ENCODE measurements at places on chromosomes 16 and 17.

DNA sequence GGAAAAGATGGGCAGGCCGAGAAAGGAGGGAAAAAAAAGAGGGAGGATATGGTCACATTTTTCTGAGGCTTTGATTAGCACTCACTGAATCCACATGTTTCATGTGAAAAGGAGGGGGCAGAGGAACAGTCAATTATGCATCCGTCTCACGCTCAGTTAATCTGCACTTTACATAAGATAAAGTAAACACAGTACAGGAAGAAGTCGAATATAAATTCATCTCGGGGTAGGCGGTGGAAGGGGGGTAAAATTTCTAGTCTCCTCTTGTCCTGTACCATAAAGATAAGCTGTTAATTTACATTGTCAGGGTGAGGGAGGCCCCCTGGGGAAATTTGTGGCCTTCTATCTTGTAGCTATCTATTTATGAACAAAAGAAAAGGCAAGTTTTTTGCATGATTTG is 73.1 kb upstream of the CES5A start:
- H3K27ac ChIP-seq: no peak overlapping the region
- peaks cover 2% of the 10 kb centered on the region for H3K27me3 ChIP-seq
- H3K4me3 ChIP-seq: no peak overlapping the region
- no peak for DNase-seq
- H3K36me3 ChIP-seq: no peaks in the 10 kb centered on the region
- peaks cover 4% of the 10 kb centered on the region for H3K4me1 ChIP-seq

DNA sequence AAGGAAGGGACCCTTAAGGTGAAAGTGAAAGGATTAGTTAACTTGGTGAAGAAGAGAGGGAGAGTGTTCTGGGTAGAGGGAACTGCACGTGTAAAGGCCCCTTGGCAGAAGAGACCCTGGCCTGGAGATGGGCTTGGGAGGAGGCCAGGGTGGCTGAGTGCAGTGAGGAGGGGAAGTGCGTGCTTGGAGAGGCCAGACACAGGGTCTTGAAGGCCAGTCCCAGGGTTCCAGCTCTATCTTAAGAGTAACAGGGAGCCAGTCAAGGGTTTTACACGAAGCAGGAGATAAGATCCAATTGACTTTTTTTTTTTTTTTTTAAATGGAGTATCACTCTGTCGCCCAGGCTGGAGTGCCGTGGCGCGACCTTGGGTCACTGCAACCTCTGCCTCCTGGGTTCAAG is 15.2 kb upstream of the DOK4 start:
- DNase-seq: no peak
- peaks cover 4% of the 10 kb centered on the region for H3K27me3 ChIP-seq
- no peaks in the 10 kb centered on the region for H3K36me3 ChIP-seq
- H3K4me3 ChIP-seq: no peak overlapping the region

GRCh38 chr17:510226-510917 is 157.8 kb upstream of the RPH3AL start:
- no peak for DNase-seq
- H3K27me3 ChIP-seq: no peaks in the 10 kb centered on the region
- H3K27ac ChIP-seq: no peak overlapping the region
- no peak overlapping the region for H3K4me3 ChIP-seq
- H3K4me1 ChIP-seq: peaks cover 7% of the 10 kb centered on the region

DNA sequence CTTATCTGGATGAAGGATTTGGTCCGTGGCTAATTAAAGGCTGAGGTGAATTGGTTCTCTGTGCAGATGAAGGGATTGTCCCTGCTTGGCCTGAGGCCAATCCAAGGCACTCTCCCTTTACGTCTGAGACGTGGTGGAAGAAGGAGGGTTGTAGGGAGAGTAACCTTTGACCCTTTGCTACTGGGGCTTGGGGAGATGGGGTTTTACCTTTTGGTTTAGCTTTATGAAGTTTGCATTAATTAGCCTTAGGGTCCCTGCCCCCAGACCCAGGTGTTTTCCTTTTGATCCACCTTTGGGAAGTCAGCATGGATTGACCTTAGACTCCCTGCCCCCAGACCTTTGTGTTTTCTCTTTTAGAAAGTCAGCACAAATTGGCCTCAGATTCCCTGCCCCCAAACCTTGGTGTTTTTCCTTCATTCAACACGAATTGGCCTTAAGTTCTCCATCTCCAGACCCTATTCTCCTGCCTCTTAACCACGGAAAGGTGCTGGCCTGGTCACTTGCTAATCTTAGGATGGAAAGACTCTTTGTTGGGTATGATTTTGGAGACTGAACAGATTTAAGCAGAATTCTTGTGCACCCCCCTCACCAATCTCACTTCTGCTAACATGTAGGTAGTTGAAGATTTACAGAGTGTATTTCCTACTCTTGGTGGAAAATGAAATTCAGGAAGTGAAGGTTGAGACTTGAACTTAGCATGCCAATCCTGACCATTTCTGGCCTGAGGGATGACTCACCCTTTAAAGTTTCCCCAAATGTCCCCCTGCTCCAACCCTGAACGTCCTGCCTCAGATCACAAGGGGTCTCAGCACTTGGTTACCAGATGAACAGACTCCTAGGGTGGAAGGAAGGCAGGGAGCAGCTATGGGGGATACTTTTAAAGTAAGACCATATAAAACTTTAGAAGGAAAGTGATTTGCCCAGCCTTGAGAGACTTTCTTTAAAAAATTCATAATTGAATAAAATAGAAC is 23.1 kb upstream of the MMD start:
- H3K4me1 ChIP-seq: no peaks in the 10 kb centered on the region
- H3K4me3 ChIP-seq: no peak overlapping the region
- H3K27me3 ChIP-seq: no peaks in the 10 kb centered on the region
- H3K27ac ChIP-seq: no peak overlapping the region
- DNase-seq: no peak

GRCh38 chr16:4859900-4860255 is 12.6 kb downstream of the UBN1 start:
- DNase-seq: no peak
- no peaks in the 10 kb centered on the region for H3K4me1 ChIP-seq
- H3K27ac ChIP-seq: no peak overlapping the region
- H3K27me3 ChIP-seq: no peaks in the 10 kb centered on the region
- peaks cover 46% of the 10 kb centered on the region for H3K36me3 ChIP-seq

GRCh38 chr16:16982614-16983013 is 488.1 kb downstream of the XYLT1 start:
- no peak overlapping the region for H3K4me3 ChIP-seq
- no peak overlapping the region for H3K27ac ChIP-seq
- no peaks in the 10 kb centered on the region for H3K4me1 ChIP-seq
- H3K36me3 ChIP-seq: no peaks in the 10 kb centered on the region
- H3K27me3 ChIP-seq: no peaks in the 10 kb centered on the region

- no peak for DNase-seq
- H3K27me3 ChIP-seq: no peaks in the 10 kb centered on the region
- no peaks in the 10 kb centered on the region for H3K36me3 ChIP-seq
- H3K27ac ChIP-seq: no peak overlapping the region
- H3K4me1 ChIP-seq: peaks cover 16% of the 10 kb centered on the region
These were observed 167.7 kb upstream of the WSCD1 start for GRCh38 chr17:5902181-5903140.

- peaks cover 17% of the 10 kb centered on the region for H3K4me1 ChIP-seq
- H3K4me3 ChIP-seq: no peak overlapping the region
- no peak overlapping the region for H3K27ac ChIP-seq
- DNase-seq: no peak
- no peaks in the 10 kb centered on the region for H3K36me3 ChIP-seq
These were observed 41.4 kb upstream of the BHLHA9 start for GRCh38 chr17:1228781-1229348.

- DNase-seq: no peak
- no peak overlapping the region for H3K27ac ChIP-seq
- H3K27me3 ChIP-seq: no peaks in the 10 kb centered on the region
- peaks cover 94% of the 10 kb centered on the region for H3K36me3 ChIP-seq
- no peak overlapping the region for H3K4me3 ChIP-seq
These were observed 9.8 kb downstream of the SPHK1 start for GRCh38 chr17:76394166-76394565.

GRCh38 chr17:8870406-8871040 is 3.0 kb upstream of the PIK3R6 start:
- peaks cover 16% of the 10 kb centered on the region for H3K4me1 ChIP-seq
- no peak overlapping the region for H3K4me3 ChIP-seq
- H3K27me3 ChIP-seq: peaks cover 8% of the 10 kb centered on the region
- H3K27ac ChIP-seq: no peak overlapping the region
- DNase-seq: no peak

DNA sequence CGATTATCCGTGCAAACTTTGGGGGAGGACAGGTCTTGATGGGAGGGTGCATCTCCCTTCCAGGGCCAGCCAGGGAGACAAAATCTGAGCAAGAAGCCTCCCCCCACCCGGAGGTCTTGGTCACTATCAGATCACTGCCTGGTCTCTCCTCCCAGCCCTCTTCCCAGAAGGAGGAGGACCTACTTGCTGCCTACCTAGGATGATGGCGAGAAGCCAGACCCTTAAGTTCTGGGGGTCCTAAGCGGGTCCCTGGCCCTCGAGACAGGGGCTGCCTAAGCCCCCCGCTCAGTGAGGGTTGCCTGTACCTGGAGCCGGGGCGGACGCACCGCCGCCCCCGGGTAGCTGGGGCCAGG is 4.6 kb downstream of the TSPOAP1 start:
- DNase-seq: no peak
- H3K27me3 ChIP-seq: no peaks in the 10 kb centered on the region
- H3K27ac ChIP-seq: no peak overlapping the region
- H3K4me1 ChIP-seq: peaks cover 57% of the 10 kb centered on the region
- H3K36me3 ChIP-seq: peaks cover 47% of the 10 kb centered on the region

GRCh38 chr16:66544016-66544757 is 5.7 kb downstream of the TK2 start:
- H3K27me3 ChIP-seq: no peaks in the 10 kb centered on the region
- DNase-seq: no peak
- H3K4me3 ChIP-seq: no peak overlapping the region
- H3K36me3 ChIP-seq: peaks cover 40% of the 10 kb centered on the region

DNA sequence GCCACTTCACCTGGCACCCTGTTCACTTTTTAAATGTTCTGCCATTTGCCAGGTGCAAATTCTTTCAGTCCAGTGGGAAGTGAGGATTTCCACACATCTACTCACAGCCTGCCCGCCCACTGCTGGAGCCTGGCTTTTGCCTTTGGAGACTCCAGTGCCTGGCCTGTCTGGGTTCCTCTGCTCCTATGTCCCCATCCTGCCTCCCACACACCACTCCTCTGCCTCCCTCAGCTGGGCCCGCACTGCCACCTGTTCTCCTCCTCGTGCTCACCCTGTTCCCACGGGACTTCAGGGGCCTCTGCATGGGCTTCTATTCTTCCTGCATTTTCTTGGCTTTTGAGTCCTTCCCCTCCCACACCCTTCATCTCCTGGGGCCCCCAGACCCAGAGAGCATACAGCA is 7.9 kb upstream of the NDRG4 start:
- H3K4me3 ChIP-seq: no peak overlapping the region
- H3K27ac ChIP-seq: no peak overlapping the region
- H3K27me3 ChIP-seq: no peaks in the 10 kb centered on the region
- peaks cover 9% of the 10 kb centered on the region for H3K36me3 ChIP-seq
- H3K4me1 ChIP-seq: peaks cover 58% of the 10 kb centered on the region

DNA sequence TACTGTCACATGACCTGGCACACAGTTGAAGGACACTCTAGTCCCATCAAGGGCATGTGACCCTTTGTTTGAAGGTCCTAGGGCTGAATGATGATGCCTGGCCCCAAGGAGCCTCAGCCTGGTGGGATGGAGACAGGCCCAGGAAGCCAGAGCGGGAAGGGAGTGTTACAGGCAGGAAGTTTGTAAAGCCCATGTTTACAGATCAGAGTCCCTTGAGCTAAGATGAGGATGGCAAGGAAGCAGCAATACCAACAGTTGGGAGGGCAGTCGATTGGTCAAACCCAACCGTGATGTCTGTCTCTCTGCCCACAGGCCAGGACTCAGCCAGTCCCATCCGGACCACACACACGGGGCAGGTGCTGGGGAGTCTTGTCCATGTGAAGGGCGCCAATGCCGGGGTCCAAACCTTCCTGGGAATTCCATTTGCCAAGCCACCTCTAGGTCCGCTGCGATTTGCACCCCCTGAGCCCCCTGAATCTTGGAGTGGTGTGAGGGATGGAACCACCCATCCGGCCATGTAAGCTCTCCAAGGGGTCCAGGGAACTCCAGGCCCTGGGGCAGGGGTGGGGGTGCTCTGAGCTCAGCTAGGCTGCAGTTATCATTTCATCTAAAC is 2.5 kb downstream of the CES2 start:
- no peaks in the 10 kb centered on the region for H3K27me3 ChIP-seq
- no peak for DNase-seq
- H3K27ac ChIP-seq: no peak overlapping the region
- H3K36me3 ChIP-seq: peaks cover 76% of the 10 kb centered on the region
- H3K4me1 ChIP-seq: peaks cover 31% of the 10 kb centered on the region

DNA sequence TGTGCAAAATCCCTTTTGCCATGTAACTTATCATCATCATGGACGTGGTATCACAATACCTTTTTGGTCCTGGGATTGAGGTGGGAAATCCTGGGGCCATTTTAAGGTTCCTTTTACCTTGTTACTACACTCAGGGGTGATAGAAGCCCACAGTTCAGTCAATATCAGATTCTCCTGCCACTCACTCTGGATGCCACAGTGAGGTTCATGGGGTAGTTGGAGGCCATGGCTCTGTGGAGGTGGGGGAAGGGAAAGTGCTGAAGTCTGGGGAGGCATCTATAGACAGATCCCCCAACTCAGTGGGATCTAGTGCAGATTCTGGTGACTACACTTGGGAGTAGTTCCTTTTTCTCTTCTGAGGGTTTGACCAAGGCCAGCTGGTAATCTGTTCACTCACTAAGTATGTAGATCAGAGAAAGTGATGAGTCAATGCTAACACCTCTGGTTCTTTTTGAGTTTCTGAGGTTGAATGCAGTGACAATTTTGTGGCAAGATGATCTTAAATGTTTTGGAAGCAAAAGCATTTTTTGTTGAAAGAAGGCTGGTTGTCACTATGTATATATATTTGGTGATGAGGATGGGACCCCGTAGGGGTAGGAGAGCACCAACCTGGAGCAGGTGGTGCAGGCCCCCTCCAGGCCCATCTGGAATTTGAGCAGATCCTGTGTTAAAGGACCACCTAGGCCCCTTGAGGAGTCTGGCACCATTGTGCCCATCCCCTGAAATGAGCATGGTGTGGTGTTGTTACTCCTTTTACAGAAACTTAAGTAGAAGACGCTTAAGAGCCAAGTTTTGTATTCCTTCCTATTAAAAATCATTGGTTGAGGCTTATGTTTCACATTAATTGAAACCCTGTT is 18.8 kb upstream of the IRF8 start:
- no peaks in the 10 kb centered on the region for H3K36me3 ChIP-seq
- peaks cover 5% of the 10 kb centered on the region for H3K27me3 ChIP-seq
- no peak overlapping the region for H3K27ac ChIP-seq

GRCh38 chr16:50879873-50880695 is 138.2 kb downstream of the CYLD start:
- no peaks in the 10 kb centered on the region for H3K36me3 ChIP-seq
- H3K27ac ChIP-seq: no peak overlapping the region
- no peak overlapping the region for H3K4me3 ChIP-seq

Measured in spinal cord (tissue), 10 donors.